ENCODE measurements at places on chromosomes 11 and 22.

DNA sequence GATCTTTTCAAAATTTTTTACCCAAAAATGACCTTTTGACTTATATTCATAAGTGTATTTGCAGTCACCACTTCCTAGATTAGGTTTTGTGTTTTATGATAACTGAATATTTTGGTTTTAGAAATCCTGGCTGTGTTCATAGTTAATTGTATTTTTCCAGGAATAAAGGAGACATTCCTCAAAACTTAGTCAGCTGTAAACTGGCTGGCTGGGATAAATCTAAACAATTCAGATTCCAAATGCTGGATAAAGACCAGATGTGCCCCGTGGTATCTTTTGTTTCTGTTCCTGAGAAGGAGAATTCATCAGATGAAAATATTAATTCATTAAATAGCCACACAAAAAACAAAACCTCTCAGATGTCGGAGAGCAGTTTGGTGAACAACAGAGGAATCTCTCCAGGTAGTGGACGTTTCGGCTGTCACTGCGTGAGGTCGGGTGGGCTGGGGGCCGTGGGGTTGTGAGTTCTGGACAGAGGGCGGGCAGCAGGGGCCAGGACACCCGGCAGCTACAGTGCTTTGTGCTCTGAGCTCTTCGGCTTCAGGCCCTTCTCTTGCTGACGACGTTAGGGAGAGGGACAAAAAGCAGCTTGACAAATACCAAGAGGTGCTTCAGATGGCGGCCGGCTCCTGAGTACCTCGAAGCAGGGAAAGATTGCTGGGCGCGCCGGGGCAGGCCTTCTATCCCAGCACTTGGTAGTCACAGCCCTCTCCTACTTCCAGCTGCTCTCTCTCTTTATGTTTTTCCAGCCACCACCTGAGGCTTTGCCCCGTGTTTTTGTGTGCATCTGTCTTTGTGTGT, 24.6 kb downstream of the MOV10L1 start:
- no peak for DNase-seq

DNA sequence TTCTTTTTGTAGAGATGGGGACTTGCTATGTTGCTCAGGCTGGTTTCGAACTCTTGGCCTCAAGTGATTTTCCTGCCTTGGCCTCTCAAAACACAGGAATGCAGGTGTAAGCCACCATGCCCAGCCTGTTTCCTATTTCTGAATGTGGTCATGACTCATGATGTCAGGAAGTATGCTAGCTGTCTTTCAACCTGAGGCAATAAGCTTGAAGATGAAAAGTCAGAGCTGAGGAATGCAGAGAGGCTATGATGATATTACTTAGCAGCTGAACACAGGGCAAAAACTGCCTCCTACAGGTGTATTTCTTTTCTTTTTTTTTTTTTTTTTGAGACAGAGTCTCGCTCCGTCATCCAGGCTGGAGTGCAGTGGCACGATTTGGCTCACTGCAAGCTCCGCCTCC, 9.0 kb upstream of the NUCB2 start:
- DNase-seq, result no peak

GRCh38 chr11:122698392-122698791, 42.9 kb downstream of the UBASH3B start:
- no peak for DNase-seq

- no peak for DNase-seq
These were observed 6.7 kb downstream of the TUB start for GRCh38 chr11:8087756-8088155.

DNA sequence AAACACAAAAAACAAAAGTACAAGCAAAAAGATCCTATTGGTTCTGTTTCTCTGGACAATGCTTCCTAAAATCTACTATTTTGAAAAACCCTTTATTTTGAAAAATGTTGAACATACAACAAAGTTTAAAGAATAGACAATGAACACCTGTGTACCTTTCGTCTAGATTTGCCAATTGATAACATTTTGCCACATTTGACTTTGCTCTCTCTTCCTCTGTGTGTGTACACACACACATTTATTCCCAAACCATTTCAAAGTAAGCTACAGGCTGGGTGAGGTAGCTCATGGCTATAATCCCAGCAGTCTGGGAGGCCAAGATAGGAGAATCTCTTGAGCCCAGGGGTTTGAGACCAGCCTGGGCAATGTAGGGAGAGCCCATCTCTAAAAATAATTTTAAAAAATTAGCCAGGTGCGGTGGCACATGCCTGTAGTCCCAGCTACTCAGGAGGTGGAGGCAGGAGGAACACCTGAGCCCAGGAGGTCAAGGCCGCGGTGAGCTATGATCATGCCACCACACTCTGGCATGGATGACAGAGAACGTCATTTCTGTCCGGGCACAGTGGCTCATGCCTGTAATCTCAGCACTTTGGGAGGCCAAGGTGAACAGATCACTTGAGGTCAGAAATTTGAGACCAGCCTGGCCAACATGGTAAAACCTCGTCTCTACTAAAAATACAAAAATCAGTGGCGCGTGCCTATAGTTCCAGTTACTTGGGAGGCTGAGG, 5.3 kb upstream of the PSMC3 start:
- no peak for DNase-seq

- no peak for DNase-seq
These were observed 12.1 kb downstream of the CECR2 start for GRCh38 chr22:17381192-17381913.

- no peak for DNase-seq
These were observed 752 bp downstream of the POU2AF1 start for GRCh38 chr11:111378185-111378860.

DNA sequence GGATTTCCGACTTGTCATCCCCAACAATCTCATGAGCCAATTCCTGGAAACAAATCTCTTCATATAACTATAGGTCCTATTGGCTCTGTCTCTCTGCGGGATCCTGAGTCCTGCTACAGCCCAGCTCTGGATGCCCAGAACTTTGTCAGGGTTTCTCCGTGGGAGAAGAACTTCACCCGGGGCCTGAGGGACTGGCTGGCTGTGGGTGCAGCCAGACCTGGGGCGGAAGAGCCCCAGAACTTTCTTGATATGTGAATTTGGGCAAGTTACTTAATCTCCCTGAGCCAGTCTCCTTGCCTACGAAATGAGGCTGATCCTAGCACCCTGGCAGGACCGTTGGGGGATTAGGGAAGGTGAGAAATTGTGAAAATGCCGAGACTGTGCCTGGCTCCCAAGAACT, 6.6 kb upstream of the TRIM29 start:
- DNase-seq, result no peak

GRCh38 chr11:18705651-18706281, 7.2 kb downstream of the TMEM86A start:
- DNase-seq, result peak; percentile 28

- DNase-seq, result no peak
These were observed 13.7 kb downstream of the CSTF3 start for GRCh38 chr11:33147559-33147958.

GRCh38 chr22:28231441-28231840, 312.4 kb upstream of the PITPNB start:
- DNase-seq, result no peak

GRCh38 chr22:46373159-46373558, 37.6 kb downstream of the TRMU start:
- DNase-seq, result no peak

GRCh38 chr11:93017821-93018690, 48.6 kb downstream of the MTNR1B start:
- DNase-seq, result no peak

DNA sequence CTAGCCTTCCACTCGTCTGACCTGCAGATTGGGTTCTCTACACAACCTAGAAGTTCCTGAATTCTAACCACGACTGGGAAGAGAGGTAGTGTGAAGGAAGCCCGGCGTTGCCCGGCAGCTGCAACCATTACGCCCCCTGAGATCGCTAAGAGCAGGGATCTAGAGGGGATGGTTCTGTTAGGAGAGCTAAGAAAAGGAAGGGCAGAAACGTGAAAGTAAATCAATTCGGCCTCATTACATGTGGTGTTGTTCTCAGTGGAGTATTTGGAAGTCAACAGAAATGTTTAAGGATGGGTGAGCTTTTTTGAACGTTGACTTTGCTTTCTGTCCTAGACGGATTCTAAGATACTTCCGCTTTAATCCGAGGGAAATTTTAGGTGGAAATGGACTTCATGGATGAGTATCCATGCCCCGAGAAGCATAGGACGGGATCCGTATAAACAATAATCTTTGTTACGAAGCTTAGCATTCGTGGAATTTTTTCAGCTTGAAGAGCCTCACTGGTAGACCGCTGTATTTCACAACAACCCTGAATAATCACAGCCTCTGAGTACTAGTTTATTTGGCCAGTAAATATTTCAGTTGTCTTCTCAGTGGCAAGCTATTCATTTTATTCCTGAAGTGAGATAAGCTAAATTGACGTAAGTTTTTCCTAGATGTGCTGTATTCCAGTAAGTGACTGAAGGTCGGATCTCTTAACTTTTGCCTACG, 629 bp downstream of the ATP5MG start:
- DNase-seq, result no peak

GRCh38 chr11:66891851-66892660, 35.2 kb downstream of the LRFN4 start:
- DNase-seq, result peak; percentile 64

GRCh38 chr11:23585416-23586104, 725.3 kb upstream of the CCDC179 start:
- no peak for DNase-seq

GRCh38 chr22:17566776-17567175, 3.5 kb downstream of the SLC25A18 start:
- no peak for DNase-seq

Data from activated naive CD4-positive, alpha-beta T cell treated with Interleukin-2 at 50 U/mL for 16 hours (primary cell).